Caki2 (cell line): ENCODE measurements at places on chromosomes 7 and 10. TPM values are rescaled to one million over a fixed set of nuclear protein-coding genes. Genes with fewer than 3 reads are reported as not detected.

- DNase-seq = no peak
Observed at GRCh38 chr7:45589061-45589460, 14.9 kb downstream of the ADCY1 start.

BICC1 gene
- 91.3 and 105 TPM in 2 replicates for total RNA-seq

DRGX gene
- total RNA-seq = not detected in 2 replicates

- no peak for DNase-seq
Observed at GRCh38 chr7:18163091-18163490, 135.4 kb upstream of the PRPS1L1 start.

PPP1R3C gene
- 3.5 and 4.2 TPM in 2 replicates for total RNA-seq

FEZF1 gene
- not detected in 2 replicates for total RNA-seq

DNA sequence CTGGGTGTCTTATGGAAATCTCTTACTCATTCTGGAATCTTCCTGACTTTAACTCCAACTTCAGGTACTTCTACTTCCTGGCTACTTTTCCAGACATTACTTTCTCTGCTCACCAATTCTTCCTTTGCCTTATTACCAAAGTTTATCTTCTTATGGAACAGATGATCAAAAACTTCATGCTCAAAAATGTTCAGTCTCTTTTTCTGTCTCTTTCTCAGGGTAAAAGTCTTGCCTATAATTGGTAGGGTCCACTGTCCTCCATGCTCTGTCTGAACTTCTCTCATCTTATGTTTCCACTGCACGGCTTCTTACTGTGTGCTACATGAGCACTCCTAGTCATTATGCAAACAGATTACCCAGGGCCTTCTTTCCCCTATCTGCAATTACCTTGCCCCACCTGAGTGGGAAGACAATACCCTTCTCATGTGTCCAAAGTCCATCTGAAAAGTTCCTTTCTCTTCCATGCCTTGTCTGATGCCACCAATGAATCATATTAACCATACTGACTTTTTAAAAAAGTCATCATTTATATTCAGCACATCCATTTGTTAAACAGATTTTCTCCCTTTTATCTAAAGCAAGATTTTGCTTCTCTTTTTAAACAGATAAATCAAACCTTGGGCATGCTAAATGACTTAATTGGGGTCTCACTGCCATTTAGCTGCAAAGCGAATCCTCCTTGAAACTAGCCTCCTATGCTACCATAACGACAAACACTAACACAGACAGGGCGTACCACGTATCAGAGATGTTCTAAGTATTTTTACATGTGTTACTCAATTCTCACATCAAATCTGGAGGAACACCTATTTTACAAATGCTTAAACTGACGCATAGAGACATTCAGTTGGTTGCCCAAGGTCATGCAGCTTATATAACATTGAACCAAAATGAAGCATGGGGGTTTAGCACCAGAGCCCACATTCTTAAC lies 48.8 kb downstream of the SEMA3C start:
- no peak for DNase-seq

DNA sequence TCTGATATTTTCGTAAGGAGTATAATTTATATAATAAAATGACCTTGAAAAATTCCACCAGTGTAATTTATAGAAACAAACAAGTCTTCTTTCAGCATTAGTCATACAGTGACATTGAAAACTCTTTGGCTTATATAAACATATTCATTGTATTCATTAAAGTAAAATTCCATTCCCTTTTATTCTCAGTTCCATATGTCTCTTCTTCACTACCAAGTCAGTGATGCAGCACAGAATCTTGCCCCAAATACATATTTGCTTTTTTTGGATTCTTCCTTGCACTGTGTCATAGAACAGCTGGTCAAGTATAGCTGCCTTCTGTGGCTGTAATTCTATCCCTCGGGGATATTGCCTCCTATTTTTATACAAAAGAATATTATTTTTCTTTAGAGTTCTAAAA lies 884.5 kb upstream of the POT1 start:
- no peak for DNase-seq
